ENCODE measurements at places on chromosomes 6 and 20. TPM values are rescaled to one million over a fixed set of nuclear protein-coding genes. Genes with fewer than 3 reads are reported as not detected.
A peak's percentile ranks its signal among the peaks of the same experiment; 100 is the strongest.

DNA sequence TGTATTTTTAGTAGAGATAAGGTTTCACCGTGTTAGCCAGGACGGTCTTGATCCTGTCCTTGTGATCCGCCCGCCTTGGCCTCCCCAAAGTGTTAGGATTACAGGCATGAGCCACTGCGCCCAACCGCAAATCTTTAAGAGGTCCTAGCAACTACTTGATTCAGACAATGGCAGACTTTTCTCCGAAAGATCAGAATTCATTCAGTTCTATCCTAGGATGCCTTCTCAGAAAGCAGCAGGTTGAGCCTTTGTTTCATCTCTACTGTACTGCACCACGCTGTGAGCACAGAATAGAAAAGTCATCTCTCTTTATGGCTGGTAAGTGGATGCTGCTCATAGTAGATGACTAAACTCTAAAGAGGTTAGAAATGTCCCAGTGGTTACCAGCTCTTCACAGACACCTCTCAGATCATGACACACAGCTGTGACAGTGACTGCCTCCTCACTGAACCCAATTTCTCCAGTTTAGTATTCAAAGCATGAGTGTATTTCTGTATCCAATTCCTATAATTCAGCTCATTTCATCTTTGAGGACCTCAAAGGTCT lies 6.0 kb upstream of the HSF2 start:
- peak overlapping the region; percentile 20 for H3K27ac ChIP-seq
- peak overlapping the region; percentile 15 for H3K4me3 ChIP-seq
- H3K27me3 ChIP-seq = no peaks in the 10 kb centered on the region
- peaks cover 21% of the 10 kb centered on the region for H3K4me1 ChIP-seq
- no peaks in the 10 kb centered on the region for H3K36me3 ChIP-seq
- peak; percentile 32 for DNase-seq

The TBCC gene
- 25.3 TPM for total RNA-seq

The CLVS2 gene
- not detected for total RNA-seq

The ADGB gene
- not detected for total RNA-seq

DNA sequence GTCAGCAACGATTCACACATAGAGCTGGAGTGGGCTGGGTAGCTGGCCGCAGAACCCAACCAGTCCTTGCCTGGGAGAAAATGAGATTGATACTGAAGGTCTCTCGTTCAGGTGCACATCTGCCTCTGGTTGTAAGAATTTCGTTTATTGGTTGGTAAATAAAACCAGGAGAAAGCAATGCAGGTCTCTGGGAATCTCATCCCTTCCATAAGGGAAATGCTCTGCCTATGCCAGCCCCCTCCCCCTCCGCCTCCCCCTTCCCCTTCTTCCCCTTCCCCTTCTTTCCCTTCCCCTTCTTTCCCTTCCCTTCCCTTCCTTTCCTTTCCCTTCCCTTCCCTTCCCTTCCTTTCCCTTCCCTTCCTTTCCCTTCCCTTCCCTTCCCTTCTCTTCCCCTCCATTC lies 107.3 kb downstream of the DTD1 start:
- no peaks in the 10 kb centered on the region for H3K4me1 ChIP-seq
- DNase-seq = no peak
- no peak overlapping the region for H3K4me3 ChIP-seq
- H3K27me3 ChIP-seq = no peaks in the 10 kb centered on the region
- H3K27ac ChIP-seq = no peak overlapping the region

The SCGN gene
- total RNA-seq = not detected

DNA sequence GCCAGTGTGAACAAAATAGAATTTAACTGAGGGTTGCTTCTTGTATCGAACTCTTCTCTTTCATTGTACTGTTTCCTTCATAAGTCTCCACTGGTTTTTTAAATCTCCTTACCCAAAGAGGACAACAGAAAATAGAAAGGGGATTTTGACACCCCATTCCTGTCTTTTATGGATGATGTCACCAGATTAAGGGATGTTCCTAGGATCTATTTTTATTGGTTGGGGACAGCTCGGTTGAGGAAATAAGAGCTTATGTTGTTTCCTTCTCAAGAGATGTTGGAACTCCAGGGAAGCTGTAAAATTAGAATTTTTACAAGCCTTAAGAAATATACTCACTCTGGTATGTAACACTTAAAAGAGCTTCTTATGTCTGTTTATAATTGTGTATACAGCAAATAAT lies 171.5 kb downstream of the PHF3 start:
- H3K27ac ChIP-seq = no peak overlapping the region
- H3K4me1 ChIP-seq = no peaks in the 10 kb centered on the region
- H3K4me3 ChIP-seq = no peak overlapping the region
- DNase-seq = no peak
